ENCODE measurements at places on chromosomes 5 and 9.
A peak's percentile ranks its signal among the peaks of the same experiment; 100 is the strongest.

- DNase-seq: no peak
Observed at GRCh38 chr5:95531491-95531890, 23.3 kb downstream of the SKIC3 start.

- DNase-seq: peak; percentile 39
Observed at GRCh38 chr5:169988947-169989346, 8.7 kb upstream of the INSYN2B start.

DNA sequence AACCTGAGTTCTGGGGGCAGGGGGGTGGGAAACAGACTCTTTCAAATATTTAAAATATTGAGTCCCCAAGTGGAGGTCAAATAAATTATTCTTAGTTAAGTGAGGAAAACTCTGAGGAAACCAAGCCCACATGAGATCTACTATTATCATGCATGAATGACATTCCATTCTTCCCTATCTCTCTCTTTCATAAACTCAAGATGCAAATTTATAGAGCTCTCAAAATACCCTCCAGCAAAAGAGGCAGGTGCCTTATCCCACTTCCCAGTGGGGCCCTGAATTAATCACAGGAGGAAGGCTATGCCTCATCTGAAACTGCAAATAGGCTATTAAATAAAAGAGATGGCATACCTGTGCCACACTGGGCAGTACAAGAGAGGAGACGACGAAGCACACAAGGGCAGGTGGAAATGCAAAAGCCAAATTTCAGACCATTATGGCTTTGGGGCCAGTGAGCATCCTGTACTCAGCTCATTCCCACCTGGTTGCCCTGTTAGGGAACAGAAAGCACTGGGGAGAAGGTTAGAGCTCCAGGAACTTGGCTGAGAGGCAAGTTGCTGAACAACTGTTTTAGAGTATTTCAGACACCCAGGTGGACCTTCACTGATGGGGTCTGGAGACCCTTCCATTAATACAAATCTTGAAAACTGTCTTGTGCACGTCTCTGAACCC, 102.2 kb upstream of the EQTN start:
- no peak for DNase-seq

- DNase-seq: peak; percentile 78
Observed at GRCh38 chr5:5141625-5142525, 1.7 kb downstream of the ADAMTS16 start.

GRCh38 chr5:82327941-82328340, 49.8 kb upstream of the RPS23 start:
- DNase-seq: no peak

DNA sequence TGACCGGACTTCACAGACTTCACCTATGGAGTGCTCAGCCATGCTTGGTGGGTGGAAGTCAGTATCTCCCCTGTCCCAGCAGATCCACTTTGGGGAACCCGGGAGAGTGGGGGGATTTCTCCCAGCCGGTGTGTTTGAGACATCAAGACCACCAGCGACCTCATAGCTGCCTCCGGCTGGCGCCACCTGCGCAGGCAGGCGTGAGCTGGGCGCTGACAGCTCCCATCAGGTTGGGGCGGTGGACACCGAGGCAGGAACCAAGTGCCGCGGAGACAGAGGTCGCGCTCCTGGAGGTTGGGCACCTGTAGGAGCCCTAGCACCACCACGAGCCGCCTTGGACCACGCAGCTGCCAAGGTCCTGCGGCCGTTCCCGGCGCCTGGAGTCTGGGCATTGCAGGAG, 124.0 kb upstream of the LARP1 start:
- no peak for DNase-seq

GRCh38 chr9:91946653-91947488, 3.2 kb downstream of the ROR2 start:
- no peak for DNase-seq

- no peak for DNase-seq
Observed at GRCh38 chr5:149719666-149720065, 10.4 kb upstream of the PPARGC1B start.

- DNase-seq: no peak
Observed at GRCh38 chr9:84838879-84839278, 169.3 kb downstream of the NTRK2 start.

Measured in foreskin fibroblast (primary cell).